ENCODE measurements at places on chromosomes 1 and 21.

DNA sequence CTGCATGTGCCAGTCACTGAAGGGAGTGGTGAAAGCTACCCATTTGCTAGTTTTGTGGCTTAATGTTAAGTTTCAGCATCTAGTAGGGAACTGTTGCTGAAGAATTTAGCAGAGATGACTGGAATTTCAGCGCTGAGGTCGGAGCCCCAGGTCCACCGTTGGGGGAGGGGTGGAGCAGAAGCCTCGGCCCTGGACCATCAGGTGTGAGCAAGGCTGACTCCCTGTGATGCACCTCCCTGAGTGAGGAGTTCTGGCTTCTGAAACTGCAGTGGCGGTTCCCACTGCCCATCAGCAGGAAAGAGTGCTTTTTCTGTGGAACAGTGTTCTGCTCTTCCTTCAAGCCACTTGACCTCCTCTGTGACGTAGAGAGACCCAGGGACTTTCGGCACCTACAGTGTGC, 1.3 kb downstream of the NOS1AP start:
- DNase-seq: no peak

DNA sequence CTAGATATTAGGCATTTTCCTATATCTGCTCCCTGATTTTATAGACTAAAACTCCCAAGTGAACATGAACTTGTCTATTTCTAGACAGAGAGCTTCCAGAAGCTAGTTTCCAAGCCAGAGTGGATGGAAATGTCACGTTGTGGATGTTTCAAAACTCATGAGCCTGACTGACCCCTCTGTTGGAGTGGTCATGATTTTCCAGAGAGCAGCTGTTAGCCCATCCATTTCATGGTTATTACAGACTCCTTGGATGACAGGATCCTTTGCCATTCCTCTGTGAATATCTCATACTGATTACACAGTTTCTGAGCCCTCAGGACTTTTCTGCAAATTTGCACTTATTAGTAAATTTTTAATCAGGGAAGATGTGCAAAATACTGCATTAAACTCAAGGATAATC, 76.8 kb upstream of the ATF3 start:
- no peak for DNase-seq

GRCh38 chr1:35590476-35591040, 17.4 kb downstream of the TFAP2E start:
- no peak for DNase-seq

GRCh38 chr21:36510911-36511310, 31.0 kb upstream of the CLDN14 start:
- DNase-seq: no peak

GRCh38 chr21:46666941-46667740, 31.7 kb downstream of the PRMT2 start:
- DNase-seq: no peak

- DNase-seq: no peak
Measured at GRCh38 chr1:202203238-202204039, 9.8 kb downstream of the LGR6 start.

- DNase-seq: peak; percentile 68
Measured at GRCh38 chr1:223363057-223363855, 720 bp downstream of the SUSD4 start.

- no peak for DNase-seq
Measured at GRCh38 chr21:42658320-42659105, 5.1 kb downstream of the PDE9A start.

DNA sequence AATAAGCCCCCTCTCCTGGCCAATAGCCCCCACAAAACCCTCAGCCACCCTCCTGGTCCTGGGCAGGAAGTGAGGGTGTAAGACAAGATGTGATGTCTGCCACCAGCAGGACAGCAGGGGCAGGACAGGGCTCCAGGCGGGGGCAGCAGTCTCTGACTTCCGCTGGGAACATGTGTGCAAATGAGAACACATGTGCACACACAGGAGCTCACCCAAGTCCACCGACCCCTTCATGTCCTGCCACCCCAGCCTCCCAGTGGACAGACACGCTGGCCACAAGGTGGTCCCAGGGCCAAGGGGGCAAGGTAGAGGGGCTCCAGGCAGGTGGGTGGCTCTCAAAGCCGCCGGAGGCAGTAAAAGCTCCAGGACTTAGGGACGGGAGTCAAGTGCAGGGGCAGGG, 60.1 kb downstream of the KCNAB2 start:
- DNase-seq: no peak

- DNase-seq: no peak
Measured at GRCh38 chr1:201818971-201819750, 9.8 kb upstream of the IPO9 start.

- DNase-seq: no peak
Measured at GRCh38 chr1:8980656-8981055, 35.0 kb downstream of the CA6 start.

GRCh38 chr1:1206376-1206965, at the start of gene TNFRSF18:
Gene TNFRSF18, minus strand, starts transcription at chr1:1206592. Its CDS starts 21 bp downstream, at chr1:1206571.
- DNase-seq: no peak

DNA sequence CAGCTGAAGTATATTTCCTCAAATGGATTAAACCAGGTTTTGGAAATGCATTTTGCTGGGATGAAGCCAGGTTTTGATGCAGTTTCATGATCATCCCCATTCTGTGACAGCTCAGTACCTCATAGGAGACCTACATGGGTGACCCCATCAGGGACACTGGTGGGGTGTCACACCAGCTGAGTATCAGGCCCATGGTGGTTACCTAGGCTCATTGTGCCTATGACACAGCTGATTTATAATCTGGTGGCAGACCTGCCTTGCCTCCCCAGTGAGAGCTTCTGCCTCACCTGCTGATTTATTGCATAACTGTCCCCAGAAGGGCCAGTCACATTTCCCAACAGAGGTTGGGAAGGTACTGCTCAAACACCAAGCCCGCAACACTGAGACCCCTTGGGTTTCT, 3.8 kb downstream of the NCF2 start:
- no peak for DNase-seq

DNA sequence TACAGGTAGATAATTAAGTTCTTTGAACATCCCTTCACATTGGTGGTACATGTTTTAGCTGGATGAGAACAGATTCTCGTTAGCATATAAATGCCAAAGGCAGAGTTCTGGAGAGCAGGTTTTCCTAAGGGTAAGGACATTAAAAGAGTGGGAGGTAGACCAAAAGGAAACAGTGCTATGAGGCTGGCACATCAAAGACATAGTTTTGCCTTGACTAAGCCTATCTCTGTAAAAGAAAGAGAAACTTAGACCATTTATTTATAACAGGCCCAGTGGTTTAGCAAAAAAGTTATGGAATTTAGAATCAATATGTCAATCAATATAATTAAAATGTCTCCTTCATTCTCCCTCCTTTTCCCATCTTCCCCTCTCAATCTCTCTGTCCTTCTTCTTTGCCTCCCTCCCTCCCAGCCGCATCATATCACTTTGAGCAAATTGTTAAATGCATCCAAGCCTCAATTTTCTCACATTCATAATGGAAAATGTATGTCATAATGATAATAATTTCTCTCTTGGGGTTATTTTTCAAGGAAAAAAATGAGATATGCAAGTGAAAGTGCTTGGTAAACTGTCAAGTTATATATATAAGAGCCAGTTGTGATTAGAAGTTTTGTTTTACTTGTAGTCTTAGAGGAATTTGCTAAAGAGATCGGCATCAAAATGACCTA, 209.9 kb upstream of the SGIP1 start:
- no peak for DNase-seq

DNA sequence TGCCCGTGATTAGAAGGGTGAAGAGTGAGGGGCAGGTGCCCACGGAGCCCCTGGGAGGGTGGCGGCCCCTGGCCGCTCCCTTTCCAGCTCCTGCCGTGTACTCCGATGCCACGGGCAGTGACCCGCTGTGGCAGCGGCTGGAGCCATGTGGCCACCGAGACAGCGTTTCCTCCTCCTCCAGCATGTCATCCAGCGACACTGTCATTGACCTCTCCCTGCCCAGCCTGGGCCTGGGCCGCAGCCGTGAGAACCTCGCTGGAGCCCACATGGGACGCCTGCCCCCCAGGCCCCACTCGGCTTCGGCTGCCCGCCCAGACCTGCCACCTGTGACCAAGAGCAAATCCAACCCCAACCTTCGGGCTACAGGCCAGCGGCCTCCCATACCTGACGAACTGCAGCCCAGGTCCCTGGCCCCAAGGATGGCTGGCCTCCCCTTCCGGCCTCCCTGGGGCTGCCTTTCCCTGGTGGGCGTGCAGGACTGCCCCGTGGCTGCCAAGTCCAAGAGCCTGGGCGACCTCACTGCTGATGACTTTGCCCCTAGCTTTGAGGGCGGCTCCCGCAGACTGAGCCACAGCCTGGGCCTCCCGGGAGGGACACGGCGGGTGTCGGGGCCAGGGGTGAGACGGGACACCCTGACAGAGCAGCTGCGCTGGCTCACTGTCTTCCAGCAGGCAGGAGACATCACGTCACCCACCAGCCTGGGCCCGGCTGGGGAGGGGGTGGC, 22.0 kb downstream of the PANK4 start:
- DNase-seq: no peak

DNA sequence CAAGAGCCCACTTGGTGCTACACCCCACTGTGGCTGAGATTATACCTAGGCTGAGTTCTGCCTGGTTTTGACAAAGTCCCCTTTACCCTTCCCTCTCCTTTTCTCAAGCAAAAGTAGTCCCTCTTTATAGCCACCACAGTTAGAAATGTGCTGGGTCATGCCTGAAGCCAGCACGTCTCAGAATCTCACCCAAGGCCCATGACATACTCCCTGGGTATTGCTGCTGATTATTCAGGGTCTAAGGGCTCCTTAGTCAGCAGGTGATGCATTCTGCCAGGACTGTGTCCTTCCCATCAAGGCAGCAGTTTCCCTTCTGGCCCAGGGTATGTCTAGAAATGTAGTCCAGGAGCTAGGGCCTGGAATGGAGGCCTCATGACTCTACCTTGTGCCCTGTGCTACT, 67.3 kb upstream of the COX20 start:
- no peak for DNase-seq

GRCh38 chr1:39668111-39668510, 3.8 kb downstream of the NT5C1A start:
- DNase-seq: no peak

DNA sequence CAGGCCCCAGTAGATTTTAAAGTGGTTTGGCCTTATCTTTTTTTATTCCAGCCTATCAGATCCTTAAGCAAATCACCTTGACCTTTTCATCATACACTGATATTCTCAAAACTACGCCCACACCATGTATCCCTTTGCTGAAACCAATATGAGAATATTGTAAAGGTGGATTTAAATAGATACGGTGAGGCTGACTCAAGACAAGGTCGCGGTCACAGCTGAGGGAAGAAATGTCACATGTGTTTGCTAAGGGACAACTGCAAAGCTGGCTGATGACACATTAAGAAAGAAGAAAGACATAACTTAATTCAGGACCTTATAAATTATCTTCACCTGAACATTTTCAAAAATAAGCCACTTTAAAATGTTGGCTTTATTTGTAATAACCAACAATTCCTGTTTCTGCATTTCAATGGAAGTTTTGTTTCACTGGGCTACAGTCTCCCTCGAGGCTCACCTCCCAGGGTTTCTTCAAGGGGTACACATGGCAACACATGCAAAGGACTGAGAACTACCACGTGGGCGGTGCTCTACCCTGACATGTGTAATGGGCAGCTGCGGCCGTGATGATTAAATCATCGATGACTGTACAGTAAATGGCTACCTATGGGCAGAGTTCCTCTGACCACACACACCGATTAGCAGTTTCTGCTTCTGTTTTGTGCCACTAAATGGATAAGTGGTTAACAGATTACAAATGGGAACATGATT, 189.5 kb downstream of the SIPA1L2 start:
- DNase-seq: no peak

DNA sequence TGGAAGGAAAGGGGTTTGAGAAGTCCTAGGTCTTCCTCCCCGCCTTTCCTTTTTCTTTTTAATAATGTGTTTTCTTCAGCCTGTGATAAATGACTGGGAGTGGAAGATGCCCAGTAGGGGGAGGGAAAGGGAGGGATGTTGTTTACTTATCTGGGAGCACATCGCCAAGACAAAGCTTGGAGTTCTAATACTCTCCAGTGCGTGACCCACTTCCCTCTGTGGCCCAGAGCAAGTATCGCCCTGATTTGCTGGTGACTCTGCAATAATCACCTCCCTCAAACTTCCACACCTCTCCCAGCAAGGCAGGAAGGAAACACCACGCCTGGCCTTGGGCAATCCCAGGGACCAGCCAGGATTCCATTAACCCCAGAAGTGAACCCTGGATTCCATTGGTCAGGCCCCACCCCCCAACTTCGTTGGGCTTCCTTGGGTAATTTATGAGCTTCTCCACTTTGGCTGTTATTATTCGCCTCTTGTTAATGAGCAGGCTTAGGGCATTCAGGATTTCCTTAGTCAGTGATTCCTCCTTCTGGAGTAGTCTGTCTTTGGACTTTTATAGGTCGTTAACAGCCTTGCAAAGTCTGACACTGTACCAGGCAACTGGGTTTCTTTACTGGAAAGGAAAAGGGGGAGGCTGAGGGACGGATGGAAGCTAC, 24.3 kb upstream of the GRHL3 start:
- DNase-seq: no peak

DNA sequence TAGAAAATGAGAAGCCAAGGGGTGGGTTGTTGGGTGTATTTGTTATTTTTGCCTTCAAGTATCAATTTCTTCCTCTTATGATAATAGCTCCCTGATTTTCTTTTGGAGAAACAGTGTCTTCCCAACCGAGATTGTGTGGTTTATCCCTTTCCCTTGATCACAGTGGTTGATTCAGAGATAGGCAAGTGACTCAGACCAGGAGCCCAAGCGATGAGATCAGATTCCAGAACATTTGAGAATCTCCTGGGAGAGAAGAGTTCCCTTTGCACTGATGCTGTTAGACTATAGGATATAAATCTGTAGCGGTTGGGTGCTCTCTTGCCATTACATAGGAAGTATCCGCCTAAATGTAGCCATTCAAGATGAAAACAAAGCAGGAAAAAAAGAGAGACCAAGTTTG, 90.1 kb upstream of the WDR26 start:
- no peak for DNase-seq

- no peak for DNase-seq
Measured at GRCh38 chr1:17176306-17177061, 28.4 kb upstream of the PADI1 start.

GRCh38 chr1:19074361-19074901, 118.0 kb upstream of the IFFO2 start:
- DNase-seq: no peak

GRCh38 chr1:223423641-223424233, 30.5 kb downstream of the CCDC185 start:
- DNase-seq: no peak

DNA sequence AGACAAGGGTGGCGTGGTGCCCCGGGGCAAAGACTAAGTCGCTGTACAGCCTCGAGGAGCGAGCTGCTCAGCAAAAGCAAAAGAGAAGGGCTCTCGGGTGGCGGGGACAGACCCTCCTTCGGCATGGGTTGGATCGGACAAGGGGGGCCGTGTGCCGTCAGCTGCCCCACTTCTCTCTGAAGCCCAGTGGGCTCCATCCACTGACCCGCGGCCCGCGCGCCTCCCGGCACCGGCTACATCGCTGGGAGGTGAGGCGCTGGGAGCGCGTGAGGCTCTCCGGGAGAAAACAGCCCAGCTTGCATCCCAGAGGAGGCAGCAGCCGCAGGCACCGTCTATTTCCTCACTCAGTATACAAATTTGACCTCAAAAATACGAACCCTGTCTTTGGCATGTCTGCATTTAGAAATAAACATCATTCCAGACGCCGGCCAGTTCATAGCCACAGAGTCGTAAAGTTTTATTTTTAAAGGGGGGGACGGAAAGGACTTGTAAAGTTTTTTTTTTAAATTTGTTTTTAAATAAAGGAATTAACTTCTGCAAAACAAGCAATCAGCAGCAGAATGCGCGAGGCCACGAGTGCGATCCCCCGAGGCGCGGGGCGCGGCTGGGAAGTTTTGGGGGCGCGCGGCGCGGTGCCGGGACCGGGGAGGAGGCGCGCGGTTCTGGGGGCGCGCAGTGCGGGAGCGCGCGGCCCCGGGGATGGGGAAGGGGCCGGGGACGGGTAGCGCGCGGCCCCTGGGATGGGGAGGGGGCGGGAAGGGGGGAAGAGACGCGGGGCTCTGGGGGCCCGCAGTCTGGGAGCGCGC, 689 bp upstream of the GPR137B start:
- DNase-seq: no peak
